ENCODE measurements at places on chromosomes 7 and 10.

DNA sequence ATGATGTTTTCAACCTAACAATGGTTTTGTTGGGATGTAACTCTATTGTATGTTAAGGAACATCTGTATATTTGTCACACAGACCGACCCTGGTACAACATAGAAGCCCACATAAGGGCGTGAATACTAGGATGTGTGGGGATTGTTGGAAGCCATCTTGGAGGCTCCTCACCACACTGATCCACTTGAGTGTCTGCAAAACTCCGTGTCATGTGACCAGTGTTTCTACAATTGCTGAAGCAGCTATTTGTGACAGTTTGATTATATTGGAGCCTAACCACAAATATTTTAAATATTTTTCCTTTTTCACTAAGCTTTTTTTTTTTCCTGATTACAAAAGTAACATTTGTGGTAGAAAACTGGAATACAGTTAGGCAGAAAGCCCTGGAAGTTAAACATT is 27.9 kb downstream of the RALA start:
- no peak for DNase-seq

DNA sequence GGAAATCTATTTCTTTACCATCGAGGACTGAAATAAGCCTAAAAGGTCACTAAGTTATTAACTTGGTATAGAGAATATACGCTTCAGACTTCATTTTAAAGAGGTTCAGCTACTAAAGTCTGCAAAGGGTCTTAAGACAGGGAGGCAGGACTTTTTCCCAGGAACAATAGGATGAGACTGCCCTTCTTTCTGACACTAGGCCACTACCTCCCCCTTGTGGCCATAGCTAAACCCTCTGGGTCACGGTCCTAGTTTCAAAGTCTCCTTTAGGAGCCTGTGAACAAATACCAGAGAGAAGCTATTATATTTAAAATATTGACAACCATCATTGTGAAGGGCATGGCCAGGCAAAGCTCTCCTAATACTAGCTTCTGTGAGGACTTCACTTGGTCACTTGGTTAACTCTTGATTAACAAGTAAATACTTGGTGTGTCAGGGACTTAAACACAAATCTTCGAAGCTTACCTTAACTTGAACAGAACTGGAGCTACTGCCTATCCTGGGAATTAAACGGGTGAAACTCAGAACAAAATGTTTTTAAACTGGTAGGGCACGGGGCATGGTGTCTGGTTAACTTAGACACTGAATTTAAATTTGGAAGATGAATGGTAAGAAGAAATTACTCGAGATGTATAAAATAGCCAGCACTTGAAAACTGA is 75.6 kb downstream of the CCDC6 start:
- peak; percentile 24 for DNase-seq

GRCh38 chr7:88922944-88923343 is 127.4 kb upstream of the TEX47 start:
- DNase-seq: no peak

DNA sequence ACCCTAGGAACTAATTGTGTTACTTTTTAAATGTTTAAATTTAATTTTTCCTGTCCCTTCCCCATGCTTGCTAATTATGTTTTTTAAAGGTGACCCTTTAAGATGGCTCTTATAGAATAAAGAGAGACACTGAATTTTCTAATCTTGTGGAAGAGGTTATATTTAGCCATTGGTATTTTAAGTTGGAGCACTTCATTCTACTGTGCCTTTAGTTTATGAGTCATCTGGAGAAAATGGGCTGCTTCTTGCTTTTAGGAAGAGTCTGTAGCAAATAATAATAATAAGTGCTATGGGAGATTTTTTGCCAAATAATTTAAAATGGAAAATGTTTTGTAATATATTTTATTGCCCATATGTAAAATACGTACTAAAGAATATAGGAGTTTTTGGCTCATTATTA is 139.7 kb downstream of the ADK start:
- DNase-seq: no peak

- DNase-seq: no peak
Observed at GRCh38 chr10:121862649-121863048, 65.2 kb downstream of the ATE1 start.

GRCh38 chr10:122124808-122125207 is 135.8 kb downstream of the TACC2 start:
- no peak for DNase-seq

DNA sequence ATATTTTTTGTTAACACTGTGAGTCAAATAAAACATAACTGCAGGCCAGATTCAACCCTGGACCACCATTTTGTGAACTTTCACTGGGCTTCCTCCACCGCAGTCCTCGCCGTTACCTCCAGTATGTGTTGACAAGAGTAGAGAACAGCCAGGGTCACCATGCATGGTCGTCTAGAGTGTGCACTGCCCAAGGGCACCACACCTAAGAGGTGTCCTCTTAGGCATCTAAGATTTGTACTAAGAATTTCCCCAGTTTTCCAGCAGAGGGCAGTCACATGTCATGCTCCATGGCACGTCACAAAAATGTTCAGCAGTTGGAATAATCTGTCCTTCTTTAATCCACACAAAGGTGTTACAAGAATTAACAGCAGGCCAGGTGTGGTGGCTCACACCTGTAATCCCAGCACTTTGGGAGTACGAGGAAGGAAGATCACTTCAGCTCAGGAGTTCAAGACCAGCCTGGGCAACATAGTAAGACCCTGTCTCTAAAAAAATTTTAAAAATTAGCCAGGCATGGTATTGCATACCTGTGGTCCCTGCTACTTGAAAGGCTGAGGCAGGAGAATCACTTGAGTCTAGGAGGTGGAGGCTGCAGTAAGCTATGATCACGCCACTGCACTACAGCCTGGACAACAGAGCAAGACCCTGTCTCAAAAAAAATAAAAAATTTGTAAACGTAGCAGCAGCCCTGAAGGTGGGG is 71.2 kb upstream of the FOXK1 start:
- peak; percentile 53 for DNase-seq

DNA sequence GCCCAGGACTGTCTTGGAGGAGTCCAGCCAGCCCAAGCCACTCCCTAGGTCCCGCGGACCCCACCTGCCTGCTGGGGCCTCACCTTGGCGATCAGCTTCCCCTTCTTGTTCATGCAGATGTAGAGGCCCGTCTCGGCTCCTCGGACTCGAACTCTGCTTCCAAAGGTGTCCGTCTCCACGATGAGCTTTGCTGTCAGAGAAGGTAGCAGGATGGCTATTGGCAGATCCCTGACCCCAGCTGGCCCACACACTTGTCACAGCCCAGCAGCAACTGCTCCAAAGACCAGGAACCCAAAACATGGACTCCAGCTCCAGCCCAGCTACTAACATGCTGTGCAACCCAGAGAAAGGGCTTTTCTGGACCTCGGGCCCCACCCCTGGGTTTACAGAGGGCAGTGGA is 4.5 kb downstream of the FGF8 start:
- DNase-seq: no peak

DNA sequence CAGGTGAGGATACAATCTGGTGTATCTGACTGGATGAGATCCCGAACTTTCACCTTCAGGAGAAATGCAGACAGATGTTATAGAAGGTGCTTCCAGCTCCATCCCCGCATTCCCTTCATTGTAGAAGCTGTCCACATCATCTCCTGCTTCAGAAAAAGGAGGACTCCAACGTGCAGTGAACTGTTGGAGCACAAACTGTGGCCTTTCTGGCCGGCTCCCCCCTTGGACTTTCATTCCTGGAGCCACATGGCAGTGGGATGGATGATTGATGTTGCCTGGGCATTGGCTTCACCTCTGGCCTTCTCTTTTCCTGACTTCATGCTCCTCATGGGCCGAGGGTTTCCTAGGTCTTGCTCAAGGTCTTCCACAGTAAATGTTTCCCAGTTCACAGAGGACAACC is 29.6 kb upstream of the ZNF273 start:
- DNase-seq: no peak

GRCh38 chr10:77062381-77062780 is 575.2 kb downstream of the KCNMA1 start:
- DNase-seq: no peak

DNA sequence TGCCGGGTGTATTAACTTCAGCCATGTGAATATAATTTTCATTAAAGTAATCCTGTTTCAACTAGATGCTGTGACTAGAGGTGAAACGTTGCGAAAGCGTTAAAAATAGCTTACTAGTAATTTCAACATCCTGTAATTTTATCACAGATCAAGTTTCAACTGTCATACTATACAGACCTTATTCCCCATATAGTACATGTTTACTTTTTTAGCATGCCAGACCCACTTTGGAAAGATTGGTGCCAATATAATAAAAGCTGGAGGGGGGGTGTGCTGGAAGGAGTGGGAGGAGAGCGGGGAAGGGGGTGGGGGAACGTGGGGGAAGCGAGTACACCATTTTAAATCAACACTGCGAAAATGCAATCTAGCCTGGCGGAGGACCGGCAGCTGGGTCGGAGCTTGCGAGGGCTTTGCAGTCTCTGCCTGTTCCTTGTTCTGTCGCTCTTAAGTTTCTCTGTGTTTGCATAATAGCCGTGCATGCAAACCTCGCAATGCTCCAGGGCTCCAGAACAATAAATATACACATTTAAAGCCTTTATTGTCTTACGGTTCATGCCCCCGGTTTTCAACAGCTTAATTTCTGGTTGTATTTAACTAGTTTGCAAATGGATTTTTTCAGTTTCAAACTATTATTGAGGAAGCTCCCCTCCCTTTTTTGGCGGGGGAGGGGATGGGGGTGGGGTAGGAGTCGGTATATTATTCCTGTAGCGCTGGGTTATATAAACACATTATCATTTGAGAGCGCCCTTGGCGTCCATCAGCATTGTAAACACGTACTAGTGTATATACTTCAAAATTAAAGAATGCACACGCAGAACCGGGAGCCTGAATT is 1.3 kb upstream of the ARID5B start:
- DNase-seq: peak; percentile 56

DNA sequence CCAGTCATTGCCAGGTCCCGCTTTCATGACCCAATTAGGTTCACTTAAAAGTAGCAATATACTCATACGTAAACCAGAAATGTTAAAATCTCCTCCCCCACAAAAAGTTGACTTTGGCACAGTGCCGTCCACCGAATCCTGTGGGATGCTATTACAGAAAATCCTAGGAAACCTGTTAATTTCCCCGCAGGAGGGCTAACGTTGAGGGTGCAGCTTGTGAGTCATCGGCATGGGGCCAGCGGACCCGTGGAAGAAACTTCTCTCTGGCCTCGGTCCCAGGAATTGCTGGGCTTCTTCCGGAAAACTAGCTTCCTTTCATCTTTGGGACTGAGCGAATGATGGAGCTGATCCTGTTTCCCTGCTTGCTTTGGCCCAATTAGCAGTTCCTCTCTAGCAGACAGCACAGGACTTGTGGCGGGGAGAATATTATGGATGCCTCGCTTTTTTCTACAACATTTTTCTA is 13.5 kb downstream of the CRYGN start:
- no peak for DNase-seq

- no peak for DNase-seq
Observed at GRCh38 chr10:77297393-77297739, 340.2 kb downstream of the KCNMA1 start.

- DNase-seq: no peak
Observed at GRCh38 chr7:121139427-121139826, 150.9 kb downstream of the CPED1 start.

GRCh38 chr10:46236546-46236887 is 50.3 kb upstream of the ANTXRL start:
- peak; percentile 12 for DNase-seq

DNA sequence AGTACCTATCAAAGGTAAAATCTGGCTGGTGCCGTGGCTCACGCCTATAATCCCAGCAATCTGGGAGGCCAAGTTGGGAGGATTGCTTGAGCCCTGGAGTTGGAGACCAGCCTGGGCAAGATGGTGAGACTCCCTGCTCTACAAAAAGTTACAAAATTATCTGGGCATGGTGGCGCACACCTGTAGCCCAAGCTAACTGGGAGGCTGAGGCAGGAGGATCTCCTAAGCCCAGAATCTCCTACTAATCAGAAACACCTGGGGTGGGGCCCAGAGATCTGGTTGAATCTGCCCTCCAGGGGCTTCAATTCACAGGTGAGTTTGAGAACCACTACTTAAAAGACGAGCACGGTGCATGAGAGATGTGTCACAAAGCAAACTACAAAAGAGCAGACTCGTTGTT is 2.4 kb downstream of the PLA2G12B start:
- DNase-seq: no peak

GRCh38 chr7:115678086-115678982 is 352.2 kb downstream of the TFEC start:
- no peak for DNase-seq

GRCh38 chr10:123972481-123973401 is 81.1 kb upstream of the CPXM2 start:
- DNase-seq: no peak

DNA sequence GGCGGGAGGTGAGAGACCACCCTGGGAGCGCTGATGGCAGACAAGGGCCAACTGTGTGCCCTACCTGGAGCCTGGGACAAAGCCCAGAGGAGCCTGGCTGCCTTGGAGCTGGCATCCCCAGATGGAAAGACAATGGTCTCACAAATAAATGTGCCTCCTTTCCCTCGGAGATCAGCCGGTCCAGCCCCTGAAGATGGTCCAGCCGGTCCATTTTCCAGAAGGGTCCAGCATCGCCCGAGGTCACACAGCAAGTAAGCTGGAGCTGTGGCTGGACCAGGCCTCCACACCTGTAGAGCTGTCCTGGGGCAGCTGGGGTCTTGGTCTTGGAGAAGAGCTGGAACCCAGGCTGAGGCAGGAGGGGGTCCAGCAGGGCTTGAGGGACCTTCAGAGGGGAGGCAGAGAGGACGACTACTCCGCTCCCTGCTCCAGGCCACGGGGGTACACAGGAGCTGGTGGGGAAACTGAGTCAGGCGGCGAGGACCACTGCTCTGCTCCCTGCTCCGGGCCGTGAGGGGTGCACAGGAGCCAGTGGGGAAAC is 3.6 kb downstream of the ELFN1 start:
- peak; percentile 11 for DNase-seq

GRCh38 chr10:102832987-102833386 is 4.2 kb downstream of the CYP17A1 start:
- no peak for DNase-seq

- no peak for DNase-seq
Observed at GRCh38 chr7:155276800-155277375, 20.8 kb upstream of the INSIG1 start.

DNA sequence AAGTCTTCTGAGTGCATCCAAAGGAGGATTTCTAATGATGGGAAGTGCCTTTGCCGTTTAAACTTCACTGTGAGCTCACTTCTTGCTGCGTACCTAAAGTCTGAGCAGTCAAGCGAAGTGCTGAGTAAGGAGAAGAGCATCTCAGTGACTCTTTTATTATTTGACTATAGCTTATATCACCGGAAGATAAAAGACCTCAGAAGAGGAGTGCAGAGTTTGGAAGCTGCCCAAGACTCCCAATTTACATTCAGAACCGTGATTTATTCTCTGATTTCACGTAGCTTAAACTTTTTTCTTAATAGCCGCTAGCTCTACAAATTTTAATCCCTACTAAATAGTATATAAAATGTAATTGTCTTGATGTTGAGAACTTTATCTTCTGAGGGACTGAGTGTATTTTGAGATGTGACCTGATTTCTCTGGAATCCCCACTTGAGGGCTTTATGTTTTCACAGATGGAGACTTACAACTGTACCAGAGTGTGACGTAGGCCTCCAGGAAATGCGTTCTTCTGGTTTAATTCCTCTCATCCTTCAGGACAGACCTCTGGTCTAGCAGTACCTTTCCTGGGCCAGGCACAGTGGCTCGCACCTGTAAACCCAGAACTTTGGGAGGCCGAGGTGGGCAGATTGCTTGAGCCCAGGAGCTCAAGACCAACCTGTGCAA is 51.1 kb downstream of the CAMK1D start:
- no peak for DNase-seq
